Activated T-helper 2 cell treated with anti-CD3 and anti-CD28 coated beads, Interferon-gamma antibody, Interleukin-2, Interleukin-4, amounts not matched to agents 10 μg/mL and 5 μg/mL and 100 μg/mL, durations not matched to agents 14 hours and 24 hours and 36 hours (primary cell): ENCODE measurements at places on chromosomes 7 and 10.

DNA sequence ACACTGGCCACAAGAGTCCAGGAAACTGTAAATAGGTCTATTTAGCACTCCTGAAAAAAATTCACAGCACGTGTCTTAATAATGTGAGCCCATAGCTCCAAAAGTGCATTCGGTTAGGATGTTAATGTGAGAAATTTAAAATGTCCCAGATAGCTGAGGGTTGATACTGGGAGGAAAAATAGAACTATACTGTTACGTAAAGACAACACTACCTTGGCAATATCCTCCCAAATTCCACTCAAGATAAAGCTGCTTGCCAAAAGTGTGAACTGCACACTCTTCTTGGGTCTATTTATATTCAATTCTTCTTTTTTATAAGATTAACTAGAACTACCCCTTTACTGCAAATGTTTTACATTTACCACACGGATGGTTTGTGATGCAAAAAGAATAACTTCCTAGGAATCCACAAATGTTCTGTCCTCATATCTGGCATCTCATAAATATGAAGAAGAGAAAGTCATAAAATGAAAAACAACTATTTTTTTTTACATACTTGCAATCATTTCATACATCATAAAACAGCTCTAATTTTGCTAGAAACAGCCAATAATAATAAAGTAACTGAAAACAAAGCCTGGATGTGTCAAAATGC, 10.4 kb downstream of the RAB11FIP2 start:
- DNase-seq = no peak

DNA sequence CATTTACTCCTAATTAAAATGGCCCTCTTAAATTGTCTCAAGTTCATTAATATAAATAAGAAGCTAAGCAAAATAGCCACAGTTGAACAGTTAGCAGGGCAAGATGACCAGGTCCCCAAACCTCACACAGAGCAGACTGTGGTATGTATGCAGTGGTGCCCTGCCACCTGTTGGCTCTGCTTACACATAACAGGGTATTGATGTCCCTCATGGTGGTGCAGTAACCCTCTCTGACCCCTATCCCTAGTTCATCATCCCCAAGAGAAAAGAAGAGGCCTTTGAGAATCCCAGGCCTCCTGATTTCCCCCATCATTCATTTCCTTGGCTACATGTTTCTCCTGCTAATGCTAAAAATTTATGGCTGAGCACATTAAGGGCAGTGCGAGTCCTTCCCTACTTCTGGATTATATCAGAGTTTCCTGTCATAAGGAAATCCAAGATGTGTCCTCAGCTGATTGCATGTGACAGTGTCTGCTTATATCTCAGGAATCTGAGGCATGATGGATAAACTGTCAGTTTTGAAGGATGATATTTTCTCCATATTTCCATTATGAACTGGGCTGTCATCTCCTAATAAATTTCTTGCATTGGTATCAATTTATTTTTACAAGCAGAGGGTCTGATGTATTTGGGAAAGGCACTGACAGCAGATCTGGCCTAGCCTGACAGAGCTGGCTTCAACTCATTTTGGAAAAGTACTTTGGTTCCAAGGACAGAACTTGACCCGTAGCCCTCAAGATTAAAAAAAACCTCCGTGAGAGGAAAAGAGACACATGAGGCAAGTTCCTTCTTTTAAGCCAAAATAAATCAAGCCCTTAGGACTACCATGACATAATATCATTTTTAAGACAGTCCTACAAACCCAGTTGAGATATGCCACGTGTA, 880.6 kb downstream of the LRMDA start:
- no peak for DNase-seq

- no peak for DNase-seq
Measured at GRCh38 chr10:119412244-119413092, 130.1 kb downstream of the RGS10 start.

GRCh38 chr10:44017483-44018145, 367.3 kb downstream of the CXCL12 start:
- DNase-seq = no peak

DNA sequence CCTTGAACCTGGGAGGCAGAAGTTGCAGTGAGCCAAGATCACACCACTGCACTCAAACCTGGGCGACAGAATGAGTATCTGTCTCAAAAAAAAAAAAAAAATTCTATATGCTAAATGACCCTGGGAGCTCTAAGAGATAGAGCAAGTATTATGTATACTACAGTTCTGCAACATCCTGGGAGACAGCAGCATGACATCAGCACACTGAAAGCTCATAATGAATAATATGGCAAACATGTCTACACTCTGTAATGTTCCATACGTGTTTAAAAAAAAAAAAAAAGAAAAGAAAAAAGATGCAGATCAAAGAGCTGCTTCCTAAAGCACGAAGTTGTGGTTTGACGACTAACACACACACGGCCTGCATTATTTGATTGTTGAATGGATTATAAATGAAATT, 72.5 kb downstream of the CUL2 start:
- no peak for DNase-seq

- no peak for DNase-seq
Measured at GRCh38 chr7:150876817-150877526, 24.7 kb downstream of the AOC1 start.

GRCh38 chr10:112250555-112250954, 32.6 kb upstream of the TECTB start:
- no peak for DNase-seq

- no peak for DNase-seq
Measured at GRCh38 chr7:102317231-102318059, 30.8 kb downstream of the SH2B2 start.

- DNase-seq = no peak
Measured at GRCh38 chr7:87935384-87935706, 1.3 kb downstream of the ADAM22 start.

DNA sequence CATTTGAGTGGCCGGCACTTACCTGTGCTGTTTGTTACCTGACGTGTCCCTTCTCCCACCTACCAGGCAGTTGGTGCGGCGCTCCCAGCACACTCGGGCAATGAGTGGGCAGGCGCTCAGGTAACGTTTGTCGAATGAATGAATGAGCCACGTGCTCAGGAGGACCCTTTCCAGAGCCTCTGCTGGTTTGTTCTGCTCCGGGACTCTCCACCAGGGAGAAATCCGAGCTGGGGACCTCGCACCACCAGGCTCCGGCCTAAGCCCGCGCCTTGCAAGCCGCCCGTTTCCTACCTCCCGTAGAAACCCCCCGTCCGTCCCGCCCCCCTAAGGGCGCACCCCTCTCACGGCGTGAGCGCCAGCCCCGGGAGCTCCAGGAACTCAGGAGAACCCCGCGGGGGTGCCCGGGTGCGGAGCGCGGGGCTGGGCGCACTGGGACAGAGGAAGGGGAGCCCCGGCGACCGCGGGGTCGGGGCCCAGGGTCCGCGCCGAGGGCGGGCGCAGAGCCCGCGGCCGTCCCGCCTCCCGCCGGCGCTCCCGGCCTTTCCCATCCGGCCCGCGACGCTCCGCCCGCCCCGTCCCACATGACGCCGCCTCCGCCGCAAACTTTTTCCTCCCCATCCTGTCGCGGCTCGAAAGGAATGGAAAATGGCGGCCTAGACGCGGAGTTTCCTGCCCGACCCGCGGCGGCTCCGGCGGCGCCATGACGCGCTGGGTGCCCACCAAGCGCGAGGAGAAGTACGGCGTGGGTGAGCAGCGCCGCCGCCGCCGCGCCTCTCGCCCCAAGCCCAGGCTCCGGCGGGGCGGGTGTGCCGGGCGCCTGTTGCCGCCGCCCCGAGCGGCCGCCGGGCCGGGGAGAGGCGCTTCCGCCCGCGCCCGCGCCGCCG, at the start of gene DOCK1:
DOCK1 (plus strand) TSS at position 611 of the 884 bp plus-strand sequence; CDS start at position 701, 90 bp downstream.
- DNase-seq = no peak

- DNase-seq = no peak
Measured at GRCh38 chr10:119353421-119353820, 146.1 kb downstream of the GRK5 start.
